ENCODE measurements at places on chromosomes 1 and 21.

DNA sequence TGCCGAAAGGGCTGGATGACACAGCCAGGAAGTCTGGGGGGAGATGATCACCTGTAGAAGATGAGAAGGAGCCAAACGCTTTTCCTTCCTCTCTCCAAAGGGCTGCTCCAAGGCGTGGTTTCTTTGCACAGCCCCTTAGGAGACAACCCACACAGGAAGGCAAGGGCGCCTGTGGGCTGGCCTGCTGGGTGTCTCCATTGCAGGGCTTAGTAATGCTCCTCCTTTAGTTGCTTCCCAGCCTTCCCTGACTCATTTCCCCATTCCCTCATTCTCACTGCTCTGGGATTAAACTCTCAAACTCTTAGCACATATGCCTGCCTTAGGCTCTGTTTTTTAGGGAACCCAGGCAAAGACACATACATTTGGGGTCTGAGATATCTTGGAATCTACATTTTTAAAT lies 1.7 kb upstream of the CLCA1 start:
- no peak for DNase-seq

GRCh38 chr1:1435106-1435903 lies at the start of gene VWA1:
VWA1 (plus strand) TSS chr1:1435690; CDS start chr1:1435749, 59 bp downstream.
- DNase-seq, result peak; percentile 87

GRCh38 chr1:113691184-113691583 lies 68.1 kb downstream of the PHTF1 start:
- no peak for DNase-seq

DNA sequence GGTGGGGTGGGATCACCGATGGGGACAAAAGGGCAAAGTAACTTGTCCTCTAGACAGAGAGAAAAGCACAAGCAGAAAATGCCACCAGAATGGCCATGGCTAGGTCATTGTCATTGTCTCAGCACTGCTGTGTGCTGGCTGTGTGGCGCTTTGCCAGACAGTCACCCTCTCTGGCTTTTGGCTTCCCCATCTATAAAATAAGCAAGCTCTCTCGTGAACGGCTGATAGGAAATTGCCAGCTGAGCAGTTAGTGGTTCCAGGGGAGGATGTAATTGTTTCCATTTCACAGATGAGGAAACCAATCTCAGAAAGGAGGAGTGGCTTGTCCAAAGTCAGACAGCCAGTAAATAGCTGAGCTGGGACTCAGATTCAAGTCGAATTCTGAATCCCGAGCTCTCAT lies 32.5 kb downstream of the PADI2 start:
- no peak for DNase-seq

DNA sequence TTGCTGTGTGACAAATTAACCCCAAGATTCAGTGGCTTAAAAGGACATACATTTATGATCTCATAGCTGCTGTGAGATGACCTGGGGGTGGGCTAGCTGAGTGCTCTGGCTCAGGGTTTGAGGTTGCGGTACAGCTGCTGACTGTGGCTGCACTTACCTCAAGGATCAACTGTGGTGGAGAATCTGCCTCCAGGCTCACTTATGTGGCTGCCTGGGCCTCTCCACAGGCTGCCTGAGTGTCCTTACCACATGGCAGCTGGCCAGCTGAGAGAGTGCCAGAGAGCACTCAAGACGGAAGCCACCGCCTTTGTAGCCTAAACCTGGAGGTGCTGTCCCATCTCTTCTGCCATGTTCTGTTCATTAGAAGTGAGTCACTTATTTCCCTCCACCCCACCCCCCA lies 5.7 kb downstream of the LRRC71 start:
- DNase-seq, result peak; percentile 89

DNA sequence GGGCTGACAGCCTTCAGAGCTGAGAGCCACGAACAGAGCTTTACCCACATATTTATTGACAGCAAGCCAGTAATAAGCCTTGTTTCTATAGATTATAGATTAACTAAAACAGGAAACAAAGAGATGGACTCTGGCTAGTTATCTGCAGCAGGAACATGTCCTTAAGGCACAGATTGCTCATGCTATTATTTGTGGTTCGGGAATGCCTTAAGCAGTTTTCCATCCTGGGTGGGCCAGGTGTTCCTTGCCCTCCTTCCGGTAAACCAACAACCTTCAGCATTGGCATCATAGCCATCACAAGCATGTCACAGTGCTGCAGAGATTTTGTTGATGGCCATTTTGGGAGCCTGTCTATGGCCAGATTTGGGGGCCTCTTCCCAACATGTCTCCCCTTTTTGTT lies 96.8 kb downstream of the POU2F1 start:
- no peak for DNase-seq

DNA sequence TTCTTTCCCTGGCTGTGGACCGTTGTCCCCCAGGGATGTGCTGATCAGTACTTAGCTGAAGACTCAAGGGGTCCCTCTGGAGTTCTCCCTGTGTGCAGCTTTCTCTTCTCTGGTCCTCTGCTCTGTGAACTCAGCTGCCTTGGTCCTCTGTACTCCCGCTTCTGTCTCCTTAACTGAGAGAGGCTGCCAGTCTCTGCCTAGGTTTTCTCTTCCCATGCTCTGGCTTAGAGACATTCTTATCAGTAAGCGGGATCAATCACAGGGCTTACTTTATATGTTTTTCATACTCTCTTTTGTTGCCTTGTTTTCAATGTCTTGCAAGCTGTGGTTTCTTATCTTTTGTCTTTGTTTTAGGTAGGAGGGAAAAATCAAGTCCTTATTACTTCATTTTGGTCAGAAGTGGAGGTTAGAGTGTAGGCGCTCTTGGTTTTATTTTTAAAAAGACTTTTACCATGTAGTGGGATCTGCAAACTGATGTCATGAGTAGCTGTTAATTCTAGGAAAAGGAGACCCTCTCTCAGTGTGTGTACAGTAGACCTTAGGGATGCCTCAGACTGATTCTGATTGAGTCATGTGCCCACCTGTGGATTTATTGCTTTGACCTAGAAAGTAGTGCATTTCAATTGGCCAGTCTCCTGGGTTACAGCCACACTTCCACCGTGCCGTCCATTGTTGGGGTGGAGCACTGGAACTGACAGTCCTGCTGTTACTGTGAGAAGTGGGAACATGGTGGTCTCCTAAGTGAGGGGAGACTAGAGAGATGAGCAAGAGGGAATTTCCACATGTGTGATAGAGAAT lies 46.6 kb downstream of the TTC3 start:
- DNase-seq, result no peak

- DNase-seq, result no peak
Measured at GRCh38 chr1:180947499-180947885, 34.8 kb downstream of the KIAA1614 start.

DNA sequence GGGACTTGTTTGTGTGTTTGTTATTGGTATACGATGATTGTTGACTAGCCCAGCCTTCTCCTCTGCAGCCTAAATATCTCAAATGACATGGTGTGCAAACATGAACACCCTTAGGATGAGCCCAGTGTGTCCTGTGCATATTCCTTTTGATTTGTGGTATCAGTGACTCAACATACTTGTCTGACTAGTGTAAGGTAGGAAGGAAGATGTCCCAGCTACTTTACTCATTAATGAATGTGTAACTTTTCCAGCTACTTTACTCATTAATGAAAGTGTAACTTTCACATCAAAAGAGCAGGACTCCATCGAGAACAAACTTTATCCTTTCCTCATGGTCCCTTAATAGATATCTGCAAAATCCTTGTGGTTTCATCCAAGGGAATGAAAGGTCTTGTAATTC lies 2.7 kb upstream of the ZNF692 start:
- no peak for DNase-seq
